ENCODE measurements at places on chromosomes 3 and 15.

- DNase-seq = peak; percentile 55
These were observed 39.4 kb upstream of the CCR2 start for GRCh38 chr3:46314517-46314916.

- no peak for DNase-seq
These were observed 54.9 kb downstream of the ABCC5 start for GRCh38 chr3:183962807-183963206.

DNA sequence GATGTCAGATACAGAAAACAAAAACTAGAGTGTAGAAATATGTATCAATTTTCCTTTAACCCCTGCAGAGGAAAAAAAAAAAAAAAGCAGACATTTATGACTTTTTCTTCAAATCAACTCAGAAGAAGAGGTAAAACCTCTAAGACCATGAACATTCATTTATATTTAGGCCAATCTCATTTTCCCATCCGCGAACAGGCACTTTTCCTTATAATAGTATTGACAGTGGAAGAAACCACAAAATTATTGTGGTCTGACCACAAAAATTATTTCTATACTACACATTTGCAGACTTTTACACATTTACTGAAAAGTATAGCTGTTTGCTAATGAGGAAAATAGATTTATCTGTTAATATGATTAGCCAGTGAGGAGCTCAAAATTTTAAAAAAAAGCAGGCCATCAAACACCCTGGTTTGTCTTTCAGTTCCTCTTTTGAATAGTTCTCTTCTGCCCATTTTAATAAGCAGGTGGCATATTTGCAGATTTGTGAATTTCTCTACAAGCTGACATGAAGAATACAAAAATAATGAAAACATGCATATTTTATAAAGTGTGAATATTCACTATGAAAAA, 5.7 kb downstream of the OSBPL11 start:
- peak; percentile 43 for DNase-seq

DNA sequence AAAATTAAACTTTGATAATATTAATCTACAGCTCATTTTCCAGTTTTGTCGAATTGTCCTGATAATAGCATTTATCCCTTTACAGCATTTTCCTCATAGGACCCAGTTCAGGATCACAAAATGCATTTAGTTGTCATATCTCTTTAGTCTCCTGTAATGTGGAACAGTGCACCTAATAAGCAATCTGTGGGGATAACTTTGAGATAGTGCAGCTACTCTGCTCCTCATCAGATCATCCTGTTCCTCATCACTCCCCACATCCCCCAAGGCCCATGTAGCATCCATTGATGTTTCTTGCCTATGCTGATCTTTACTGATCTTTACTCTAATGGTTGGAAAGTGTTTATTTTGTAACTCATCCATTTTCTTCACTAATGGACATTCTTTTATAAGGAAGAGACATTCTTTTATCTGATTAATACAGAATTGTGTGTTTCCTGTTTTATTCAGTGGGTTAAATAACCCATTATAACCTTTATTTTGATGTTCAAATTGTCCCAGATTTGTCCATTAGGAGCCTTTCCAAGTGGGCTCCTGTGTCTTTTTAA, 7.5 kb downstream of the RNF111 start:
- DNase-seq = no peak

- DNase-seq = no peak
These were observed 3.9 kb upstream of the CD96 start for GRCh38 chr3:111538111-111538510.

DNA sequence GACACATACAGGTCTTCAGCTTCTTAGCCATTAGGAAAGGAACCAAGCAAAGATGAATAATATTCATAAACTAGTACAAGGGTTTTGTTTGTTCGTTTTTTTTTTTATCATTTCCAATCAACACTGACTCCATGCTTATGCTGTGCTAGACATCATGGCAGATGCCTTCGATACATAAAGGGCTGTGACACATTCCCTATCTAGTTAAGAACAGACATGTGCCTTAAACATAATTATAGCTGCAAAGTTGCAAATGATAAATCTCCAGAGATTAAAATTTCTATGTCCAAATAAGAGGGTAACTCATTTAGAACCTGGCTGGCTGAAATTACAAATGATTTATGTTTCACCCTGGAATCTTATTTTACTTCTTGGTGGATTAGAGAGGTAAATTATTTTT, 386.4 kb downstream of the LSAMP start:
- DNase-seq = no peak

GRCh38 chr15:63978511-63979261, 67.6 kb downstream of the DAPK2 start:
- DNase-seq = no peak

DNA sequence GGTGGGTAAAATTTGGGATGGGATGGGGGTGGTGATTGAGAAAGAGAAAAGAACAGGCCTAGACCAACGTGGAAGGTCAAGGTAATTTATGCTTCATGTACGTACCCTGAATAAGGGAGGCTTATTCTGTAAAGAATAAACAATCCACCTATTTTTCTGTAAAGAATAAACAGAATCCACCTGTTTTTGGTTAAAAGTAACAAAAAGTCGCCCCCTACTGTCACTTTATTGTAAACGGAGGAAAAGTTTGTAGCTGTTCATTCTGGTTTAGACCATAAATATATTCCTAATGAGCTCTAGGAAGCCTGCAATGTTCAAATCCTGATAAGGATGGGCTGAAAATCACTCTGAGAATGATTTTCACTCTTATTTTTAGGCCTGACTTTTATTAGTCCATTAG, 23.5 kb upstream of the SQOR start:
- DNase-seq = peak; percentile 39

- DNase-seq = peak; percentile 38
These were observed 32.9 kb downstream of the SNTN start for GRCh38 chr3:63685340-63685739.

- peak; percentile 65 for DNase-seq
These were observed 185.8 kb upstream of the CFAP20DC start for GRCh38 chr3:59235634-59236012.

GRCh38 chr3:136109499-136109898, 86.6 kb downstream of the MSL2 start:
- DNase-seq = peak; percentile 50

DNA sequence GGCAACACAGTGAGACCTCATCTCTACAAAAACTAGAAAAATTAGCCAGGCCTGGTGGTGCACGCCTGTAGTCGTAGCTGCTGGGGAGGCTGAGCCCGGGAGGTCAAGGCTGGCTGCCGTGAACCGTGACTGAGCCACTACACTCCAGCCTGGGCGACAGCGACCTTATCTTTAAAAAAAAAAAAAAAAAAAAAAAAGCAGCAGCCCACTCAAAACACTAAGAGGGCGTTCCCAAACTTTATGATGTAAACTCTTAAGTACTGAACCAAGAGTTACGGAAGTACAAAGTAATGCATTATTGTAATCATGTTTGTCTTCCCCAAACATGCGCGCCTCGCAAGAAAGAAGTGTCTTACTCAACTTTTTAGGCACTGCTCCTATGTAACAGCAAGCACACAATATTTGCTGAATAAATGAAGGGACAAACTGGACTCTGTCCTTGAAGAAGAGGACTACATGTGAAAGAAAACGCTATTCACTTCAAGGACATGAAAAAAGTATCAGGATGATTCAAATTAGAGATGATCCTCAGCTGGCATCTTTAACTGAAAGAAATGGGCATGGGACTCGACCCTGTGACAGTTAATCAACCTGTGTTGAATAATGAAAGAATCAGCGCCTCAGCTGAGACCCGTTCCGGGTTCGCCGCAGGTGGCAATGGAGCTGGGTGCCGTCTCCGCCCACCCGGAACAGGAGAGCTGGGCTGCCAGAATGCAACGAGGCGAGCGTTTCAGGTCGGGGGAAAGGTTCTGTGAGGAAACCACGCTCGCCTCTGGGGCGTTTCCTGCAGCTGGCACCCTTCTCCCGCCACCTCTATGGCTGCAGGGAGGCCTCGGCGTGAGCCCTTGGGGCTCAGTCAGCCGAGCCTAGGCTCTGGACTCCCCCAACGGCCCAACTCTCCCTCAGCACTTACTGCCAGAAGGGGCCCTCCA, 718 bp downstream of the SPG11 start:
- DNase-seq = peak; percentile 94

GRCh38 chr15:39785139-39785538, 2.5 kb upstream of the FSIP1 start:
- no peak for DNase-seq

DNA sequence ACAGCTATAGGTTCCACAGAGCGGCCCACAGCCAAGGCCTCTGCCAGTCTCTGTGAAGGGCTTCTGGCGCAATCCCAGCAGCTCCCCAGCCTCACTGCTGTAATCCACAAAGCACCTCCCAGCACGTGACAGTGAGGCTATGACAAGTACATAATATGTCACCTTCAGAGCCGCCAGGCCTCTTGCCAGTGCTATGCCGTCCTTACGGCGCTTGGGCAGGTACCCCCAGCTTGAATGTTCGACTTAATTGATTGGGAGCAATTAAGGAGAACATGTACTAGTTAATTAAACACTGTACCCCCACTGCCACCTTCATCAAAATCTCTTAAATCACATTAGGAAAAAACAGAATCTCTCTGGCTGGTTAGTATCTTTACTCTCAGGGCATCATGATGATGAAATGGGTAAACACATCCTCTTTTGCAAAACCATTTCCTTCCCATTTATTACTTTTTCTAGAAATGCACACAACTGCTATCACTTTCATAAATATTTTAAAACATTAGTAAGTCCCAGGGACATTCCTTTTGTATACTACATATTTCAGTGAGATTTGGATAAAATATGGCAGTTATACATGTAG, 169.9 kb downstream of the XXYLT1 start:
- peak; percentile 25 for DNase-seq

GRCh38 chr3:54985856-54986255, 58.0 kb upstream of the LRTM1 start:
- DNase-seq = no peak

- no peak for DNase-seq
These were observed 276.3 kb upstream of the ARRDC4 start for GRCh38 chr15:97684249-97684648.

GRCh38 chr3:127628788-127629466, at the start of gene PODXL2:
TSS of gene PODXL2 (plus strand) at chr3:127629185. CDS start at chr3:127629220, 35 bp downstream.
- DNase-seq = peak; percentile 53

- DNase-seq = no peak
These were observed 32.9 kb upstream of the PRSS50 start for GRCh38 chr3:46750555-46751038.

- no peak for DNase-seq
These were observed 140.1 kb downstream of the SMAD6 start for GRCh38 chr15:66841953-66842681.

- DNase-seq = no peak
These were observed 1066.1 kb downstream of the FHIT start for GRCh38 chr3:60185161-60185560.

- no peak for DNase-seq
These were observed 133.0 kb upstream of the SEMA6D start for GRCh38 chr15:47584316-47584715.

- DNase-seq = no peak
These were observed 10.5 kb upstream of the SUSD5 start for GRCh38 chr3:33229066-33229465.

DNA sequence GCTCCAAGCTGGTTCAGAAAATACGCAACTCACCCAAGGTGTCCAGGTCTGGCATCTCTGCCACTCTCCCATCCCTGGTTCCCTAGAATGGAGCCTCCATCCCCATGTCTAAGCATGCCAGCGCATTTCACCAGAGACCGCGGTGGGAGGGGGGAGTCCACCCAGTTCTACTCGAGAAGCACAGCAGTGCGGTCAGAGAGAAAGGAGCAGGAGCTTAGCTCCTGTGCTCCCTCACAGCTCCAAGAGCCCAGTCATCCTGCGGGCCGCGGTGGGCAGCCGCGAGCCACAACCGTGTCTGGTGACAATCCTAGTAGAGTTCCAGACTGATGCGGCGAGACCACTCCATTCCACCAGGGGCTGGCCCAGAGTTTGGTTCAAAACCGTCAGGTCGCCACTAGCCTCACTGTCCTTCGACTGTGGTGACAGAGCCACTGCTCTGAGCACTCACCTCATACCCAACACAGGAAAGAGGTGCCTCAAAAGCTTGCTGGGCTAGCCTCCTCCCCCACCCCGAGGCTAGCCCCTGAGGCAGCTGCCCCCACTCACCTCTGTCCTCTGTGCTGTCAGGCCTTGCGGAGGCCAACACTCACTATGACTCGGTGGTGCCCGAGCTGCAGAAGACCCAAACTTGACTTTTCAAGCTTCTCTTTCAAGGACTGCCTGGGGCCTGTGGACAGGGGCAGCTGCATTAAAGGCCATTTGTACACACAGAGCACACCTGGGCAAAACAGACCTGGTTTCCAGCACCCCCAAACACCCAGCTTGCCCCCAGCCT, 185.4 kb downstream of the XXYLT1 start:
- no peak for DNase-seq

- DNase-seq = no peak
These were observed 21.8 kb downstream of the ATP2C1 start for GRCh38 chr3:130915567-130916292.

DNA sequence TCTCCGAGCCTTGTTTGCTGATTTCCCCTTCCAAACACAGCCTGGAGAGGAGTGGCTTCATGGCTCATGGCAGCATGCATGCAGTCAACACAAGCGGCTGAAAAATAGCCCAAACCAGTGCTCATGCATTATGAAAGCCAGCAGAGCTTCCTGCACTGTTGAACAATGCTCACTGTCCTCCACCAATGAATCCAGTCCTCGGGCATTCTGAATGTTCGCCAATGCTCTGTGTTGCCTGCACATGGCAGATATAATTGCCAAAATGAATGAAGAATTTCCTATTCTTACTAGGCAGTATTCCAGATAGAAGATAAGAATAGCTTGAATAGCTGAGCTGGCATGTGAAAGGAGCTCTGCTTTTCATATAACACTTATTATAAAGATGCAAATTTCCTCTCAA, 252.7 kb downstream of the ROBO1 start:
- no peak for DNase-seq

- DNase-seq = no peak
These were observed 960.0 kb downstream of the DIPK2A start for GRCh38 chr3:144931590-144931989.

- DNase-seq = no peak
These were observed 9.2 kb downstream of the NDUFB5 start for GRCh38 chr3:179613807-179614206.

DNA sequence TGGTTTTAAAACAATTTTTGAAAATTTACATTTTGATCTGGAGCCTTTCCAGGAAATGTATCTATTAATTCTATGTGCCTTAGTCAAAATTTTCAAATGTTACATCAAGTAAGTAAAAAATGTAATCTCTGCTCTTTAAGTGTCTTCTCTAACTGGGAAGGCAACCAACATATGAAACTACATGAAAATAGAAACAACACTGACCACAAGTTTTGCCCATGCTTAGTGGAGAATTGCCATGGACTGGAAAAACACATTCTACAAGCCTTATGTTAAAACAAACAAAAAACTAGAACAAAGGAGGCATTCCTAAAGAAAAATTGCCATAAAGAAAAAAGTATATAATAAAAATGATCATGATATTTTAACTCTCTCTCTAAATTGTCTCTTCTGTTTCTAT, 75.9 kb upstream of the SPRED1 start:
- DNase-seq = no peak

GRCh38 chr15:36814105-36814504, 234.7 kb downstream of the CDIN1 start:
- no peak for DNase-seq

DNA sequence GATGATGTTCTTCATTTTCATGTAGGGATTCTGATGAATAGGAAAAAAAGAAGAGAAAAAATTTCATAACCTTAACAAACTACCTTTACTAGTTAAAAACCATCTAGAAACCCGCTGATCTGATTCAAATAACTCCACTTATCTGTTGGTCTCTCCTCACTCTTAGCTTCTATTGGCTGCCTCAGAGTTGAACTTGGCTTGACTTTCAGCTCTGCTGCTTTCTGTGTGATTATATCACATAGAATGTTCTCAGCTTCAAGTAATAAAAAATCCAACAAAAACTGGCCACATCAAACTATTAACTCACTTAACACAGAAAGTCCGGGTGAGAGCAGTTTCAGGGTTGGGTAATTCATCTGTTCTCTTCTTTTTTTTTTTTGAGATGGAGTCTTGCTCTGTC, 126.8 kb upstream of the RASGRP1 start:
- peak; percentile 44 for DNase-seq

Data from GM12865 (cell line).